Immature natural killer cell (primary cell): ENCODE measurements at places on chromosomes 12 and 14. TPM values are rescaled to one million over a fixed set of nuclear protein-coding genes. Genes with fewer than 3 reads are reported as not detected.

DNA sequence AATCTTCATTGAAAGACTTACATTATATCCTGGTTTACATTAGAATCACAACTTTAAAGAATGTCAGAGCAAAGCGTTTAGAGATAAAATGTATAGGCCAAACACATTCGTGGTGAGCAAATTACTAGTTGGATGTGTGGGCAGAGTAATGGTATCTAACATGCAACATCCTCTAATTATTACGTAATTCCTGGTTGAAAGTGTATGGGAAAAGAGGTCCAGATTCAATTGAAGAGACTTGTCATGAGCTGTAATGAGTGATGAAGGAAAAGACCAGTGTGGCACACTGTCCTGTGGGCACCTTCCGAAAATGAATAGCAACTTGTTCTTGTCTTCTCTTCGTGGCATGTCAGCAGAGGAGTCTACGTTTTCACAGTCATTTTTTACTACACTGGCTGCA is 192.8 kb downstream of the LRIG3 start:
- peaks cover 1% of the 10 kb centered on the region for H3K27me3 ChIP-seq
- no peak overlapping the region for H3K4me3 ChIP-seq
- DNase-seq, result no peak
- H3K27ac ChIP-seq, result no peak overlapping the region
- no peaks in the 10 kb centered on the region for H3K4me1 ChIP-seq

DNA sequence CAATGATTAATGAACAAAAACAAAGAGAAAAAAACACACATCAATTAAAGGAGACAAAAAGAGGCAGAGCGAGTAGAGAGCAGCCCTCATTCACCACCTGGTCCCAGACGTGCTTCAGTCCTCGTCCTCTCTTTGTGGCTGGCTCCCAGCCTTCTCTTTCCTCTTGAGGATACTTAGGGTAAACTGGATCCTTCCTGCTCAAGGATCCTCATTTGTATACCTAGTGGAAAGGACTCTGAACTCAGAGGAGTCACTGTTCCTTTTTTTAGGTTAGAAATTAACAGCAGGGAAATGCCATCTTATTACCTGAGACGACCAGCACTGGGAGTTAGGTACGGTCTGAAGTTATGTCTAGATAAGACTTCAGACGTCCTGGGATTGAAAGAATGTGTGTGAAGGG is 9.7 kb downstream of the MLEC start:
- no peaks in the 10 kb centered on the region for H3K27me3 ChIP-seq
- H3K4me1 ChIP-seq, result peaks cover 24% of the 10 kb centered on the region
- no peak overlapping the region for H3K27ac ChIP-seq
- DNase-seq, result no peak
- peaks cover 45% of the 10 kb centered on the region for H3K36me3 ChIP-seq

- no peak for DNase-seq
- no peaks in the 10 kb centered on the region for H3K4me1 ChIP-seq
- no peaks in the 10 kb centered on the region for H3K27me3 ChIP-seq
- no peak overlapping the region for H3K27ac ChIP-seq
- no peaks in the 10 kb centered on the region for H3K36me3 ChIP-seq
These were observed 11.4 kb upstream of the NOPCHAP1 start for GRCh38 chr12:104974626-104975290.

DNA sequence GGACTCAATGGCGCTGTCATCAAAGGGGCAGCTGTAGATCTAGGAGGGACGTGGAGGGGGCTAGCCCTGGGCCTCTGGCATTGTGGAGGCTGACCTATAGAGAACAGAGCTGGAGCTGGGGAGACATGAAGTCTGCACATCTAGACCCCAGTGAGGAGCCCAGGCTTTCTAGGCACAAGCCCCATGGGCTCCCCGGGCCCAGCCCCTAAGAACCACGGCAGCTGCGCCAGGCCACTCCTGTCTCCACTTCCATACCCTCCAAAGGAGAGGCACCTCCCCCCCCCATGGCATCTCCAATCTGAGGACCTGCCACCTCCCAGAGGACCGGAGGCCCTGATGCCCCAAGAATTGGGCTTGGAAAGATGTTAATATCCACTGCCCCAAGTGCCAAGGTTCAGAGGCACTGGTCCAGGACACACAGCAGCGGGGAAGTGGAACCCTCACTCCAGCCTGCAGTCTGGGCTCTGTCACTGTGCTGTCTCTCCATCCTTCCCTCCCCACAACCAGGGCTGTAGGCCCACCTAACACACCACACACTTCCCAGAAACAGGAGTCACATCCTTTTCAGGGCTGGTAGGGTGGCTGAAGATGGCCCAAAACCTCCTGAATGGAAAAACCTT is 4.5 kb downstream of the ANKRD9 start:
- H3K36me3 ChIP-seq, result no peaks in the 10 kb centered on the region
- peaks cover 3% of the 10 kb centered on the region for H3K27me3 ChIP-seq

GRCh38 chr14:97477353-97477752 is 680.2 kb downstream of the VRK1 start:
- peaks cover 7% of the 10 kb centered on the region for H3K27me3 ChIP-seq
- H3K4me1 ChIP-seq, result peaks cover 24% of the 10 kb centered on the region
- peak; percentile 52 for DNase-seq
- H3K27ac ChIP-seq, result no peak overlapping the region
- H3K4me3 ChIP-seq, result peak overlapping the region; percentile 6
- peaks cover 21% of the 10 kb centered on the region for H3K36me3 ChIP-seq

DNA sequence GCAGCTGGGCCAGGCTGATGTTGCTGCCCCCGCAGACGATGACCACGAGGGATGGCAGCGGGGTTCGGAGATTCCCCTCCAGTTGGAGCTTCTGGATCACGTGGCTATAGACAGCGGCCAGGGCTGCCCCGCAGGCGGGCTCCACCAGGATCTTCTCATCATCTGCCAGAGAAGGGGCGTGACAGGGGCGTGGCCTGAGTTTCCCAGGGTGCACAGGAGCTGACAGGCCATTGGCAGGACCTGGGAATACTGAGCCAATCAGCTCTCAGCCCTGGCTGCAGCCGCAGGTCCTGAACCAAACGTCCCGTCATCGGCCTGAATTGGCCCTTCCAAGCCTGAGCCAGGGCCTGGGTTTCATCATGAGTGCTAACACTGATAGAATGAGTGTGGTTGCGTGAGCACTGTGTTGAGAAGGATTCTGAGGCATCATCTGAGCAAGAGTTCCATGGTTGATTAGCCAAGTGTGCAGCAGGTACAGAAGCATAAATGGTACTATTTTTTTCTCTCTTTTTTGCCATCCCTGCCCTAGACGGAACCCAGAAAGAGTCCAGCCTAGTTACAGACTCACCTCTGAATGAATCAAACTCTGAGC is 10.6 kb downstream of the SDS start:
- H3K27ac ChIP-seq, result no peak overlapping the region
- no peaks in the 10 kb centered on the region for H3K4me1 ChIP-seq
- no peaks in the 10 kb centered on the region for H3K27me3 ChIP-seq
- H3K4me3 ChIP-seq, result no peak overlapping the region

IAPP gene
- not detected for polyA plus RNA-seq

MANSC4 gene
- polyA plus RNA-seq, result not detected

MRPL42 gene
- polyA plus RNA-seq, result 67.6 TPM

STAB2 gene
- not detected for polyA plus RNA-seq

ITGA7 gene
- not detected for polyA plus RNA-seq
